ENCODE measurements at places on chromosomes 3 and 15. TPM values are rescaled to one million over a fixed set of nuclear protein-coding genes. Genes with fewer than 3 reads are reported as not detected.

ARHGEF3 gene
- total RNA-seq: 16.7 TPM

RBP2 gene
- not detected for total RNA-seq

NR1I2 gene
- not detected for total RNA-seq

PYGO1 gene
- total RNA-seq: 11.2 TPM

ZBTB47 gene
- 59.7 TPM for total RNA-seq

AGBL1 gene
- total RNA-seq: not detected

THSD4 gene
- total RNA-seq: 31.3 TPM

SLC12A6 gene
- total RNA-seq: 25.3 TPM

ACOX2 gene
- total RNA-seq: 26.5 TPM

CCDC39 gene
- 0.17 TPM for total RNA-seq
